ENCODE measurements at places on chromosomes 4 and X.

- DNase-seq, result no peak
These were observed 1.7 kb upstream of the NHS start for GRCh38 chrX:17373337-17373736.

- no peak for DNase-seq
These were observed 472.4 kb upstream of the NWD2 start for GRCh38 chr4:36772154-36772516.

DNA sequence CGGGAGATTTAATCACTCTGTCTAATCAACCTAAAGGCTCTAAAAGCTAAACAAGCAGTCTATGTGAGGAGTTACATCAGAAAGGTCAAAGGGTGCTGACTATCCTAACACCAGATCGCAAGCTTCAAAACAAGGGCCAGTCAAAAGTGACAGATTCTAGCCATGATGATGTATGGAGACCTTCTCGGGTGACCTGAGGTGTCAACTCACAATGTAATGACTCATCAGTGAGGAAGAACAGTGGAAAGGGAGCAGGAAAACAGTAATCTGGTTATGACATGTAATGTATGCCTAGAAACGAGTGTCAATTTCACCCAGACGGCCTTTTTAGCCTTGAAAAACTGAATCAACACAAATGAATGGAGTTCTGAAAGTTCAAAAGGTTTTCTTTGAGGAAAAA is 375.3 kb downstream of the IDS start:
- no peak for DNase-seq

DNA sequence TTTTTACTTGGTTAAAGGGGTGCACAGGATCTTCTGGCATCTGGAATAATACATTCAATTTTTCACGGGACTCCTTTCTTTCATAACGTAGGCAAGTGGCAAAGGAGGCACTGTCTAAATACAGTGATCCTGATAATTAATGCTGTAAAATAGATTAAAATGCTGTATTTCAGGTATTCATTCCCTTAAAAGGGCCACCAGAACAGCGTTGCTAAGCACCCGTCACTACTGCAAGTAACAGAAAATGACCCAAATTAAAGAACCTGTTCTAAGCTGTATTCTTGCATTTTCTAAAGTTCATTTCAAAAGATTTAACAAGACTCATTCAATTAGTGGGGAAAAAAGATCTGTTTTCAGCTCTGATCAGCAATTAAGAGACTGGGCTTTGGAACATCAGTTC is 208.2 kb downstream of the TENM3 start:
- DNase-seq, result no peak

- DNase-seq, result peak; percentile 76
These were observed 36.3 kb downstream of the SULT1E1 start for GRCh38 chr4:69823481-69824186.

- DNase-seq, result peak; percentile 5
These were observed 53.0 kb downstream of the MSN start for GRCh38 chrX:65720381-65720964.

GRCh38 chr4:86685401-86685800 is 91.3 kb downstream of the PTPN13 start:
- DNase-seq, result no peak

DNA sequence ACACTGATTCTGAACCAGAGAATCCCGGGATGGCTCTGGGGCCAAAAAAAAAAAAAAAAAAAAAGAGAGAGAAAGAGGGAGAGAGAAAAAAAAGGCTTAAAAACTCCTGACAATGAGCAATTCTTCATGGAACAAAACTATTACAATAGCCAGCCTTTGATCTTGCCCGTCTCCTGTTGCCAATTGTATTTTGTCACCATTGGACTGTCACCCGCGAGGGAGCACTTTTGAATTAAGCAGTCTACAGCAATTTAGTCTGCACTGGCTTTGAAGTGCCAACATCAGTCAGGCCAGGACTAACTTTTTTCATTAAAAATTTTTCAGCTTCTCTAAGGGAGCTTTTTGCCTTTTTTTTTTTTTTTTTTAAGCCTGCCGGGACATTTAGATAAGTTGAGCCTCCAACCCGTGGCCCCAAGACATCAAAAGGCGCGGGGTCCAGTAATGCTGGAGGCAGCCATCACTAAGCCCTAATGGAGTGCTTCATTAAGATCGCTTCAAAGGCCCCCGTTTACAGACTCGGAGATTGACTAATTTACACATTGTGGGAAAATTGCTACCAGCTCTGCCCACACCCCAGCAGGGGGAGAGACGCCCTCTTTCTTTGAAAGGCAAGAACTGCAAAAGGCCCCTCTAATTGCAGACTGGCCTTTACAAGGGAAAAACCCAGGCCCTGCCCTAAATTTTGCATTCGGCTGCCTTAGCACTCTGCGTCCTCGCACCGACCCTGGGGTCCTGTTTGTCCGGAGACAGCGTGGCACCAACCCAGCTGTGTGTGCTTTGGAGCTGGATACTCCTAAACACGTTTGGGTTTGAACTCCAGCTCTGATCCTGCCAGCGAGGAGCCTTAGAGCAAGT is 98.1 kb upstream of the MSX1 start:
- peak; percentile 3 for DNase-seq

GRCh38 chr4:86972997-86973396 is 38.2 kb downstream of the AFF1 start:
- DNase-seq, result peak; percentile 73

GRCh38 chr4:47619691-47620090 is 134.6 kb downstream of the ATP10D start:
- no peak for DNase-seq

- no peak for DNase-seq
These were observed 103.2 kb downstream of the SRPX start for GRCh38 chrX:38117485-38117884.

- no peak for DNase-seq
These were observed 107.6 kb upstream of the FAM9B start for GRCh38 chrX:9141496-9141895.

GRCh38 chrX:135396109-135396508 is 25.6 kb upstream of the SMIM10L2A start:
- no peak for DNase-seq

- no peak for DNase-seq
These were observed 47.6 kb upstream of the PRSS12 start for GRCh38 chr4:118400356-118400755.

- no peak for DNase-seq
These were observed 20.6 kb downstream of the CCNQ start for GRCh38 chrX:153578200-153578835.

GRCh38 chrX:148601034-148601433 is 100.6 kb downstream of the AFF2 start:
- no peak for DNase-seq

- no peak for DNase-seq
These were observed 382.4 kb downstream of the TRAM1L1 start for GRCh38 chr4:116702949-116703348.

GRCh38 chr4:6686104-6686787 is 7.4 kb upstream of the S100P start:
- no peak for DNase-seq

GRCh38 chrX:7132335-7133049 is 15.0 kb upstream of the STS start:
- DNase-seq, result peak; percentile 11

- no peak for DNase-seq
These were observed 8.9 kb upstream of the GSX2 start for GRCh38 chr4:54090804-54091623.

DNA sequence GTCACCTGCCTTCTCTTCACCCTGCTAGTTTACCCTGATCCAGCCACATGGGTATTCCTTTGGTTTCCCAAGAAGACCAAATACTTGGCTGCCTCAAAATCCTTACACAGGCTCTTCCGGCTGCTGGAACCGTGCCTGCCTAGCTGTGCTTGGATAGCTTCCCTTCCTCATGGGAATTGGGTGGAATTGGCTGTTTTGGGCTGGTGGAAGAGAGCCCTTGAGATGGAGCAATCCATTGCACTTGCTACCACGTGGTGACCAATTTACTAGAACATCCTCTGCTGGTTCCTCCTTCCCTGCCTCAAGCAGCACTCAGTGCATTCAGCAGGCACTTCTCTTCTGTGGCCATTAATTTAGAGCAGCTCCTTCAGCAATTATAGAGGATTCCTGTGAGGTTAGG is 119.3 kb upstream of the AP1S2 start:
- peak; percentile 13 for DNase-seq

DNA sequence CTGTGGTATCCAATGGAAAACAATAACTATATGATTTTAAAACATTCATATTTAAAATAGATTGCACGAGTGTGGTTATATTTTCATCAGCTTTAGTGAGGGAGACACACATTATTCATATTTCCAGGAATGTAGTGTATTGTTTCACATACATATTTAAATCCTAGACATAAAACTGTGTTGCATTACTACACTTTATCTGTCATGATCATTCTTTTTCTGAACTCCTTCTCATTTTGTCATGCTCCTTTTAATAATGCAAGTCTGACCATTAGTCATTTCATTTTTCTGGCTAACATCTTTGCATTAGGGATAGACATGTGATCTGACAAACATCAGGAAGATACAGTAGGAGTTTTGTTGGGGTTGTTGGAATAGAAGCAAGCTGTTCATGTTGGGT is 1382.7 kb downstream of the PCDH7 start:
- DNase-seq, result no peak

DNA sequence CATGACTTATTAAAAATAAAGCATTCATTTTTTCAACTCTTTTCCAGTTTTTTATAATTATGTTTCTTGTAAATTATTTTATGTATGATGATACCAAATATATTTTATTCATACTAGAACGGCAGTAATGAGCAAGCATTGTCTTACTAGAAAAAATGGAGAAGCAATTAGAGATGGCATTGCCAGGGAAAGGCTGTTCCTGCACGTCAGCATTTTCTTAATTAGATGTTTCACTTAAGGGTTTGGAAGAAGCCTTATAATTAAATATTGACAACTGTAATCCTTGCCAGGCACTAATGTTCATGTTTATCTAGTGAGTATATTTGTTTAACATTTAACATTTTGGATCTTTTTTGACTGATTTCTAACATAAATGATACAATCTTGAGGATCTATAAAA is 16.6 kb downstream of the FAM149A start:
- DNase-seq, result no peak

DNA sequence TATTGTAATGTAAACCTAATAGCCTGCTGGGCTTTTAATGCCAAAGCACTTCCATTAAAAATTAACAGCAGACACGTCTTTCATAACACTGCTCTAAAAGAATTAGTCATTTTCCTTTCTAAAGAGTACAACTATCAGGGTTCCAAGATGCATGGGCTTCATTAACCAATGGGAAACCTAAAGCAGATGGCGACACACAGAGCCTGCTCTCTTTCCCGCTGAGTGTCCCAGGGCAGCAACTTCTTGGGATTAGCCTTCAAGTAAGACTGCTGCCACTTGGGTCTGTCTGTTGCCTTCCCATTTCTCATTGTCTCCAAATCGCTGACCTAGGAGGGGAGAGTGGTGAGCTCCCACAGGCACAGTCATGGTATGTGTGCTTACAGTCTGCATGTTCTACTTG is 14.0 kb upstream of the PHKA2 start:
- DNase-seq, result no peak

GRCh38 chrX:152405561-152405960 is 45.6 kb downstream of the GABRA3 start:
- DNase-seq, result no peak

- no peak for DNase-seq
These were observed 505.0 kb downstream of the BCOR start for GRCh38 chrX:39592776-39593175.

DNA sequence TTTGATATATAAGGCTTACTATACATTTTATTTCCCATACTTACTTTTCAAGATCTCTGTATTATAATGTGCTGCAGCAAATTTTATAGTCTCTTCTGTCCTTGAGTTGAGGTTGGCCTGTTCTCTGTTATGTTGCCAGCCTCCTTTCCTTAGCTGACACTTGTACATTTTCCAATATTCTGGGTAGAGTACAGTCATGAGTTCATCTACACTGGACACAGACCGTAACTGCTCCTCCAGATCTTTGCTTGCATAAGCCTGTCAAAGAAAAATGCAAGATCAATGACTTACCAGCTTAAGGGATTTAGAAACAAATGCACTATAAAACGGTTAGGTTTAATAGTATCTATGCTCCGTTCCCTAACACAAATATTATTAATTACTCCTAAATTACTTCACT is 63.2 kb downstream of the VEGFC start:
- DNase-seq, result no peak

- DNase-seq, result no peak
These were observed 488.6 kb downstream of the KCTD8 start for GRCh38 chr4:43959976-43960375.

- DNase-seq, result no peak
These were observed 532.7 kb downstream of the GRXCR1 start for GRCh38 chr4:43425206-43425605.

DNA sequence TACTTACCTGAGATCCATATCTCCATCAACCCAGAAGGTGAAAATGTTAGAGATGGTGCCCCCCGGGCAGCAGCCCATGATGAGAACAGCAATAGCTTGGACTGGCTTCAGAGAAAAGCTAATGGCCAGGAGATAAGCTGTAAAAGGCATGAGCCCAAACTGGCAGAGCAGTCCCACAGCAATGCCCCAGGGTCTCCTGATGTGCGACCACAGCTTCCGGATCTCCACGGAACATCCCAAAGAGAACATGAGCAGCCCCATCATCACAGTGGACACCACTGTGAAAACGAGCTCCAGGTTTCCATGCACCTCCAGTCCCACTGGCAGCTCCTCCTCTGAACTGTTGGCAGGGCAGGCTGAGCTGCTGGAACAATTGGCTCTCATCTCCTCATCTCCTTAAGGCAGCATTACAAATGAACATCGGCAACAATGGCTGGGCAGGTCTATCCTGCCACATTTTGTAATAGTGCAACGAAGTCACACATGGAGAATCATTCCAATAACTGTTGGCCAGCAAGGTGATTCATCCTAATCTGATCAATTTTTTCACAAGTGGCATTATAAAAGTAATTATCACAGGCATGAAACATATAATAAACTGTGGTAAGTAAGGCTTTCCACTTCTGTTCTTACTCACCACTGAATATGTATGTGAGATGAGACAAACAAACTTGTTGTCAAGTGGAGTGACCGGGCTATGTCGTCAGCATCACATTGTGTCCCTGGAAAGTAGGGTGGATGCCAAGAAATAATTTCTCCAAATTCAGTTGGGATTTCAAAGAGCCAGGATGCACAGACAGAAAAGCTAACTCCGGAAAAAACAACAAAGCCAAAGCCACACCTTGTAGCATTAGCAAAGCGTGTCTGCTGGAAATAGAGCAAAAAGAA is at the start of gene SLC10A6:
Gene SLC10A6, minus strand, starts transcription at position 653 of the 888 bp plus-strand sequence. Its CDS starts 269 bp downstream, at position 384.
- no peak for DNase-seq

DNA sequence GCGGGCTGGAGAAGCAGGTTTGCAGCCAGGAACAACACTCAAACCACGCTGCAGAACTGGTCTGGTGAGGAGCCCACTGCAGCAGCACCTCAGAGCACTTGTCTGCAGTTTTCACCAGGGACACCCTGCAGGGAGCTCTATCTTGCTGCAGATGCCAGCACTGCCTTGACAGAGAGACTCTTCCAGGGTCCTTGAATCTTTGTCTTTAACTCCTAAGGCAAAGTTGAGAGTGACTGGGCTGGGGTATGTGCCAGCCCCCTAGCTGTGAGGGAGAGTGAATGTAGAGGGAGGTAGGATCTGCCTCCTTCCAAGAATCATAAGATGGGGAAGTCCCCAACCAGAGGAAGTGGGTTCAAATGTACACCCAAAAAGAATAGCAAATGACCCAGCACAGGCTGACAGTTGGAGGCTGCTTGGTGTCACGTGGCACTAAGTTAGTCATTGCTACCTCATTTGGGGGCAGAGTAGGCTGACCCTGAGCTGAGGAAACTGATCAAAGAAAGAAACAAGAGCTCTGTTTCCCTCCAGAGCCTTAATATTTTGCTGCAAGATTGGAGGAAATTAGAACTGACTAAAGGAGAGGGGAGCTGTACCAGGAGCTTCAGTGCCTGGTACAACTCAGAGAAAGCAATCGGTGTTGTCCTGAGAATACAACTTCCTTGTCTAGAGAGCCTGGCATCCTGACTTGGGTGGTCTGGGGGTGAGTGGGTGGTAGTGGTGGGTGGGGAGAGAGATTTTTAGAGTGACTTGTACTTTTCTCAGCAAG is 28.2 kb upstream of the HUWE1 start:
- DNase-seq, result peak; percentile 40
